ENCODE measurements at places on chromosomes 7 and 10.
A peak's percentile ranks its signal among the peaks of the same experiment; 100 is the strongest.

- DNase-seq = no peak
Observed at GRCh38 chr7:8613191-8613590, 179.8 kb downstream of the NXPH1 start.

DNA sequence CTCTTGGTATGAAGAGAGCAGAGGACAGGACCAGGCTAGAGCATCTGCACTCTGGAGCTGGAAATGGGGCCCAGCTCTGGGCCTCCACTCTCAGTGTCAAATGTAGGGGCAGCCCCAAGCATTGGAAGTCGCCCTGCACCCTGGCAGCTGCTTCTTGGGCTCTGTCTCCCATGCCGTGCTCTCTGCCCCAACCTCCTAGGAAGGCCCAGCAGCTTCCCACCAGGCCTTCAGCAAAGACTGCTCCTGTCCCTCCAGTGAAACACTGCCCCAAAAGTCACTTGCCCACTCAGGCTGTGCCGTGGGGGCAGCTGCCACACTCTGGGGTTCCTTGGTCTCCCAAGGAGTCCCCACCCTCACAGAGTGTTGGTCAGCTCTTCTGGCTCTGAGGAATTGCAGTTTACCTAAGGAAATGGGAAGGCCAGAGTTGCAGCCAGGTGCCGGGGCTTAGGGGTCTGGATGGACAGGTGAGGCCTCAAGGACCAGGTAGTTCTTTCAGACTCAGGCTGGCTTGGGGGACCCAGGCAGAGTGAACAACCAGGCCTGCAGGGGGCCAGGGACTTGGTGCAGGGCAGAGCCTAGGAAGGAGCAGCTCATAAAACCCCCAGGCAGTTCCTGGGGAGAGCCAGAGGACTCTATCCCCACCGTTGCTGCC lies 9.4 kb upstream of the OPN4 start:
- DNase-seq = no peak

DNA sequence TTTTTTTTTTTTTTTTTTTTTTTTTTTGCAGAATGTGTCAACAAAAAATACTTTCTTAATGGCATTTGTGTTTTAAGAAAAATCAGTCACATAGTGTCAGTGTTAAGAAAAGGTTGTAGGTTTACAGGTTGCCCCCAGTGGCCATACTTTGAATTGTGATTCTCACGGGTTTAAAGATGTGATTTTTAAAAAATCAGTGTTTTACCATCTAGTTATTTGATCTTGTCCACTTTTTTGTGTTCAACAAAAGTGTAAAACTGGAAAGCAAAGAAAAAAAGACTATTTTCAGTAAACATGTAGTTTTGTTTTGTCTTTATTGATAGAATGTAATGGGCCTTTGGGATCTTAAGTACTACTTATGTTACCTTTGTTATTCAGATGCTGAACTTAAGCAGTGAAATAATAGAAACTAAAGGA lies 25.7 kb downstream of the SUV39H2 start:
- peak; percentile 11 for DNase-seq

GRCh38 chr7:26507108-26507987 lies 215.7 kb downstream of the SNX10 start:
- DNase-seq = no peak

GRCh38 chr10:89515031-89515841 lies 20.2 kb downstream of the SLC16A12 start:
- DNase-seq = peak; percentile 57

GRCh38 chr7:20217193-20217948 lies at the start of gene MACC1:
MACC1 (minus strand) TSS chr7:20217384; CDS start chr7:20161862, 55,522 bp downstream.
- peak; percentile 67 for DNase-seq

DNA sequence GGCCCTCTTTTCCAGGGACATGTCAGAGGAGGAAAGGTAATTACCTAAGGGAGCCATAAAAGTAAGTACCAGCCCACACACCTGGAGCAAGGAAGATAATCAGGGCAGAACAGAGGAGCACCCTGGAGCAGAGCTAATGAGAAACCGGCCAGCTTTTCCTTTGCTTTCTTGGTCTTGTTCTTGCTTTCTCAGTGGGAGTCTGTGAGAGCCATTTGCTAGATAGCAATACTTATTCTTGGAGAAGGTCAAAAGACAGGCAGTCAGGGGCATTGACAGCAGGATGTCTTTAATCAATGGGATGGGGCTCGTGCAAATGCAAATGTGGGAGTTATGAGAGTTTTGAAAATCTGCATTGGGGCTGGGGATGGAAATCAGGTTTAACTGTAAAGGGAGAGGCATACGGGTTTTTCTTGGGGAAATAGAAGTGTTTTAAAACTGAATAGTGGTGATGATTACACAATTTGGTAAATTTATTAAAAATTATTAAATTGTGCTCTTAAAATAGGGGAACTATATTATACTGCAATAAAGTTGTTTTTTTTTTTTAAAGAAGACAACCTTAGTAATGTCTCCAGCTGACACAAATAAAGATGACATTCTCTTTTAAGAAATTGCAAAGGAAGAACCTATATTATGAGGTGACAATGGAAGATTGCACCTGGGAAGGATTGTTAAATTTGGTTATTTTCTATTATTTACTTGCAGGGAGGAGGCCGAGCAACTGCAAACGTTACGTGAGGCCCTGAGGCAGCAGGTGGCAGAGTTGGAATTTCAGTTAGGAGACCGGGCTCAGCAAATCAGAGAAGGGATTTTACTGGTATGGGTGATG lies 35.6 kb upstream of the PPP1R17 start:
- no peak for DNase-seq

GRCh38 chr10:89524279-89524678 lies 11.1 kb downstream of the SLC16A12 start:
- no peak for DNase-seq

DNA sequence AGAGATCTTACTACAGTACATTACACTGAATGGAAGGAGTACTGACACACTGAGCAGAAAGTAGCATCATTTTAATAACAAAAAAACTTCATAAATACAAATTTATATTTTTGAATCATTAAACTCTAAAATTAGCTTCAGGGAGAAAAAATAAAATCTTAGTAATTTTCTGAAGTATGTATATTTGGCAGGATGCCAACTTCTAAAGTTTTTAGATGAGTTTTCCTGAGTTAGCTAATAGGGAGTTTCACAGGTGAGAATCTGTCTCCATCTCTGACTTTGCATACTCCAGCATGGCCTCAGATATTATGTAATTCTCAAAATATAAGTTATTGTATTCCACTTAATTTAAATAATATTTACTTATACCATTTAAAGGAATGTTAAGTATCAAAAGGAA lies 673.2 kb upstream of the PCDH15 start:
- no peak for DNase-seq

GRCh38 chr10:102227050-102227449 lies 951 bp downstream of the ELOVL3 start:
- DNase-seq = no peak

- DNase-seq = no peak
Observed at GRCh38 chr10:116429288-116429977, 1.8 kb downstream of the PNLIPRP3 start.

GRCh38 chr7:55028011-55028410 lies 9.2 kb downstream of the EGFR start:
- peak; percentile 64 for DNase-seq

DNA sequence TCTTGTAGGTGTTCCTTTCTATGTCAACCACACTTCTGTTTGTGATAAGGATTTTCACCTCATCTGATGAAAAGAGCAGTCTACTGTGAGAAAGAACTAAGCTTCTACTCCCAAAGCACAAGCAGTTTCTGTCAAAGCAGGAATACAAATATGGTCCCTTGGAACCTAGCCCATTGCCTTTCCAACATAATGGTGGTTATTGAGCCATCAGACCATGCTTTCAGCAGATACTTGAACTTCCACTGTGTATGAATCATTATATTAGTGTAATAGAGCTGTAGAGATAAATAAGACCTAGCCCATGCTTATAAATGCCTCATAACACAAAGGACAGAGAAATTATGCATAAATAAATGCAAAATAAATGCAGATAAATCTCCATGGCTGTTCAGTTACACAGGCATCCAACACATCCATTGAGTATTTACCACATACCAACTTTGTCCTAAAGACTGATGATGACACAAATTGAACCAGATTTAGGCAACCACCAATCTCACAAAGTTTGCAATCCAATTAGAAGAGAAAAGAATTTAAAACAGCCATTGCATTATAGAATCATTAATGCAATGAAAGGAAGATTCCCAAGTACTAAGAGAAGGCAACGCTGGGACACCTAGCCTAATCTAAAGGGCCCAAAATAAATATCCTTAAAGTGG lies 729.4 kb upstream of the C7orf33 start:
- DNase-seq = no peak

- peak; percentile 35 for DNase-seq
Observed at GRCh38 chr7:127940381-127941160, 90.7 kb downstream of the LRRC4 start.

DNA sequence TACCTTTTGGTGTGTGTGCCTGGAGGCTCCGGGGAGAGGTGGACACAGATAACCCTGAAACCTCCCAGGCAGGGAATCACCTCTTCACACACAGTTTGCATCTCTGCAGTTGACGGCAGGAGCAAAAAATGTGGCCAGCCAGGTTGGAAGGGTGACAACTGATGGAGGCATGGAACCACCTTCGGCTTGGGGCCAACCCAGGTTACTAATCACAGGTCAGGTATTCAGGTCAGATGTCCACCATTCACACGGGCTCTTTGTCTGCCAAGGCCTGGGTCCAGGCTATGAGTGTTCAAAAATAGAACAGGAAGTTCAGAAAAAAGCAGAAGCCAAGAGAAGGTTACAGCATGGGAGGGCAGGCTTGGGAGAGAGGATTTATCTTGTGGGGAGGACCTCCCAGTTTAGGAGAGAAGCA lies 137.2 kb upstream of the EFCAB10 start:
- DNase-seq = no peak

DNA sequence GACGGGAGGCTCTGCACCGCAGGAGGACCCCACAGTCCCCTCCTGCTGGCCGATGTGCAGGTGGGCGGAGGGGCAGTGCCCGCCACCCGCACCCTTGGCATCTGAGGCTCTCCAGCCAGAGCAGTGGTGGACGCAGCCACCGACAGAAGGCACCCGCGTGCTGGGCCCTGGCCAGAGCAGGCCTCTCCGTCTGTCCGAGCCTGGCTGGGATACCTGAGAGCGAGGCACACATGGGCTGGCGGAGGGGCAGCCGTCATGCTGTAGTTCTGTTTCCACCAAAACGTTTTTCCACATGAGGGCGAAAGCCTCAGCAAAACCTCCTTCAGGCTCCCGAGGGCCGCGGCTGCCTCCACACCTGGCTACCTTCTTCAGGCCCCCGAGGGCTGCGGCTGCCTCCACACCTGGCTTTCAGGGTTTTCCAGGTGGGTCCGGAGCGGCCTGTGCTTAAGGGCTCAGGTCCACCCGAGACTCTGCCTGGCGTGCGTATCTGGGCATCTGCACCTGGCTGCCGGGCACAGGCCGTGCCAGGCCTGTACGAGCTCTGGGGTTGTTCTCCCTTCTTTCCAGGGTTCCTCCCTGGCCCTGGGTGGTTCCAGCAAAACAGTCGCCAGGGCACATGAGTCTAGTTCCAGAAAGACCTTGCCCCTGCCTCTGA lies 115.5 kb downstream of the INPP5A start:
- DNase-seq = no peak

- DNase-seq = no peak
Observed at GRCh38 chr10:127694580-127695193, 42.3 kb upstream of the FOXI2 start.

DNA sequence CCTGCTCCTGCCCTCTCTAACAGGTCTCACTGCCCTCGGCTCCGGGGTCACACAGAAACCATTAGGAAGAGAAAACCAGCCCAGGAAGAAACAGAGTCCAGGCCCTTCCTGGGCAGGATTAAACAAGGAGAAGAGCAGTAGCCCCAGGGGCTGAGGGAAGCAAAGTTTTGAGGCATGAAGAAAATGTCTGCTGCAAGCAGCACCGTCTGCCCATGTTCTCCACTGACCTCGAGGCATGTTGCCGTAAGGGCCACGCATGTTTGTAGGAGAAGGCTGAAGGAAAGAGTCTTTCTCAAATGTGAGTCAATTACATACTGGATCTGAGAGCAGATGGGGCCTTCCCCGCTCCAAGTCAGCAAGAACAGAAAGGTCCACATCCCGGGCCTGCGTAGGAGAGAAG lies 4.2 kb downstream of the ZNF746 start:
- no peak for DNase-seq

DNA sequence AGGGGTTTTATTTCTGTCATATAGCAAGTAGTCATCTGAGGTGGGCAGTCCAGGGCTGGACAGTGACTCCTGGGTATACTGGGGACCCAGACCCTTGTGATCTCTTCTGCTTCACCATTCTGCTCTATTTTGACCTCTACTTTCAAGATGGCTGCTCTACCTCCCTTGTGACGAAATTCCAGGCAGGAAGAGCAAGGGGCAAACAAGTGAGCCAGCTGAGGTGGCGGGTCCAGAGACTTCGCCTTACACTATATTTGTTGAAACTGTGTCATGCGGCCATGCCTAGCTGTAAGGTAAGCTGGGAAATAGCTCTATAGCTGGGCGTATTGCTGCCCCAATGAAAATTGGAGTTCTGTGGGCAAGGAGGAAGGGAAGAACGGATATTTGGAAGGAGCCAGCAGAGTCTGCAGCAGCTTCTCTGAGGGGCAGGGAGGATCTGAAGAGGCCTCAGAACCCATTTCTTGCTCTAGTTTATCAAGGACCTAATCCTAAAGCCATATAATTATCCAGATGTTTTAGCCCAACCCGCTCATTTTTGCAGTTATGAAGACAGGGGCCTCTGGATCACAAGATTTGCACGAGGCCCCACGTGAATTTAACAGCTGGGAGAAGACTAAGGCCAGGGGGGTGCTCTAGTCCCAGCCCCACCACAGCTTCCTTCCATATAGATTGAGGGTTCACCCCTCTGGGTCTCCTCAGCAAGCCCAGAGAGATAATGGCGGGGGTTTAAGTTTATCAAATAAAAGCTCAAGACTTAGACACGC lies 7.7 kb upstream of the CPA1 start:
- DNase-seq = no peak

DNA sequence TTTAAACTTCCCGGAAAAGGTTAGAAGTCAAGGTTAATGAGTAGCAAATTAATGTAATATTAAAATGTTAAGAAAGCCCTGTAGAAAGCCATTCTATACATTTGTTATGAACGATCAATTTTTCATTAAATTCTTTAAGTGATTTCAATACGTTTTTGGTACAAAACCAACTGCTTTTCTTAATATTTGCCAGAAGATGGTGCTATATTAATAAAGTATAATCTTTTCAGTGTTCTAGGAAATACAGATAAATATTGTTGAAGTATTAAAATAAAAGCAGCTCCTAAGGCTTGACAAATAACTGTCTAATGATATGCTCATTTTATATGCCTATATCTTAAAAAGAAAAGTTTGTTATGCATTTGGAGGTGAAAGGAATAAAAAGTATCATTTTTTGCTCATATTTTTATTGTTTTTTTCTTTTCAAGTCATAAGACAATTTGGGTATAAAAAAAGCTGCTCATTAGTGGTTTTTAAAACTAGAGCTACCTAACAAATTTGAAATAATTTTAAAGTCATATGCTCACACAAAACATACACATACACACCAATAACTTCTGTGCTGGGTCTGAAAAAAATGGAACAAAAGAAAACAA lies 130.3 kb upstream of the POT1 start:
- peak; percentile 12 for DNase-seq

DNA sequence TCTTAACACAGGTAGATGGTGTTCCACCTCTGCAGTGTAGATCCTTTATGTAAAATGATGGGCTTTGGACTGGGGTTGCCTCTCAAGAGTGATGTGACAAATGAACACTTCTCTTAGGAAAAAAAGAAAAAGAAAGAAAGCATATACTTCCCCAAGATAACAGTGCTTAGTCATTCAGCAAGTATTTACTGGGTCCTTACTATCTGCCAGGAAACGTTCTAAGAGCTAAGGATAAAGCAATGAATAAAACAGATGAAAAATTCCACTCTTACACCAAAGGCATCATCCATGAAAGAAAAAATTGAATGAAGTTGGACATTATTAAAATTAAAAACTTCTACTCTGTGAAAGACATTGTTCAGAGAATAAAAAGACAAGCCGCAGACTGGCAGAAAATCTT lies 177.3 kb downstream of the C7orf25 start:
- DNase-seq = peak; percentile 66

All from muscle of leg (tissue), 16 donors.